ENCODE measurements at places on chromosomes 3 and 15. TPM values are rescaled to one million over a fixed set of nuclear protein-coding genes. Genes with fewer than 3 reads are reported as not detected.

- DNase-seq, result no peak
These were observed 15.4 kb downstream of the LRIG1 start for GRCh38 chr3:66485291-66485968.

- DNase-seq, result no peak
These were observed 1.3 kb downstream of the LRRC15 start for GRCh38 chr3:194367992-194368841.

SUSD5 gene
- total RNA-seq, result 2.1 TPM

GRCh38 chr15:58438111-58438510 lies 6.3 kb downstream of the LIPC start:
- DNase-seq, result no peak

BRPF1 gene
- 20.7 TPM for total RNA-seq

FGD5 gene
- 41.8 TPM for total RNA-seq

GRCh38 chr3:149655826-149656574 lies 1.8 kb downstream of the WWTR1 start:
- DNase-seq, result no peak

GRCh38 chr3:77500721-77501120 lies 460.8 kb downstream of the ROBO2 start:
- DNase-seq, result no peak

- no peak for DNase-seq
These were observed at the start of gene ADCY5 for GRCh38 chr3:123448536-123449101. Gene ADCY5 (minus strand): TSS chr3:123449090. CDS start chr3:123448545, 545 bp downstream.

DNA sequence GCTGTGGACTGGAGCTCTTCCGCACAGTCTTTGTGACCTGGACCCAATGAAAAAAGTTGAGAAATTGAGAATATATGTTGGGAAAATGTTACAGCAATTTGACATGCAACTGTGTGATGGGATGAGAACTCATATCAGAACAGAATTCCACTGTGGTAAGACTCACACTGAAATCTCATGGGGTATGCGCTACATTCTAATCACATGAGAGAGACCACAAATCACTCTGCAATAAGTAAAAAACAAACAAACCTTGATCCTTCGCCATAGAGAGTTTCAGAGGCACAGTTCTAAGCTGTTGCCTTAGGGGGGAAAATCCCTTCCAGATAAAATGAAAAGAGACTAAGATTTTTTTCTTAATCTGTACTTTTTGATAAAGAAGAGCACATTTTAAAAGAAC lies 37.3 kb downstream of the LMCD1 start:
- no peak for DNase-seq

PP2D1 gene
- not detected for total RNA-seq

SLC7A14 gene
- not detected for total RNA-seq

DNA sequence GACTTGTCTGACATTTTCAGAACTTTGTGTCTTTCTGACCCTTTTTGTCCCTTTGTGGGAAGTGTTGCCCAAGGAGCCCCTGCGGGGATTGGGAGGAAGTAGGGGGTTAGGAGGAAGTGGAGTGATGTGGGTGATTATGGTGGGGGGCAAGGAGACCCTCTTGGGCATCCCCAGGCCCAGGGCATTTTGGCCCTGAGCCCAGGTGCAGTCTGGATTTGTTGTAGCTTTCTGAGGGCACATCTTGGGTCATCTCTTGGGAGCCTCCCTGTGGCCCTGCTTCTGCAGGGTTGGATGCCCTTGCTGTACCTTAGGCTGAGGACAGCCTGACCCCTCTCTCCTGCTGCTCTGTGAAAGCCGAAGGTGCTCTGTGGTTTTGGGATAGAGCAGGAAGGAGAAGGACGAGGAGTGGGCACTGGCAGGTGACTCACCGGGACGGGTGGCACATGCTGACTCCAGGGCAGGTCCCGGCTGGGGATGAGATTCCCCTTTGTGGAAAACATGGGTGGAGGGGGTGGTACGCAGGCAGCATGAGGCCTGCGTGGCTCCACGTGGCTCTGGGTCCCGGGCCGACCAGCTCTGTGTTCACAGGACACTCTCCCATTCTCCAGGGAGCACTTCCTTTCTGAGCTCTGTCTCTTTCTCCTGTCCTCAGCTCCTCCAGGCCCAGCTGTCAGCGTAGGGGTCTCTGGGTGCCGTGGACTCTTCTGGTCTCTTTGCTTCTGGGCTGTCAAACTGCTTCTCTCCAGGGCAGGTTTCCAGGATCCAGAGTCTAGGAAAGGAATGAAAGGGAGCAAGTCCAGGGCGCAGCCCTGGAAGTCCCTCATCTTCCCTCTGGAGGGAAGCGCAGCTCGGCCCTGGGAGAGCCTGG lies 11.8 kb downstream of the CD276 start:
- no peak for DNase-seq

- no peak for DNase-seq
These were observed 90.5 kb upstream of the DGKG start for GRCh38 chr3:186452517-186452916.

ZBED2 gene
- not detected for total RNA-seq

RGMA gene
- 28.2 TPM for total RNA-seq

DNA sequence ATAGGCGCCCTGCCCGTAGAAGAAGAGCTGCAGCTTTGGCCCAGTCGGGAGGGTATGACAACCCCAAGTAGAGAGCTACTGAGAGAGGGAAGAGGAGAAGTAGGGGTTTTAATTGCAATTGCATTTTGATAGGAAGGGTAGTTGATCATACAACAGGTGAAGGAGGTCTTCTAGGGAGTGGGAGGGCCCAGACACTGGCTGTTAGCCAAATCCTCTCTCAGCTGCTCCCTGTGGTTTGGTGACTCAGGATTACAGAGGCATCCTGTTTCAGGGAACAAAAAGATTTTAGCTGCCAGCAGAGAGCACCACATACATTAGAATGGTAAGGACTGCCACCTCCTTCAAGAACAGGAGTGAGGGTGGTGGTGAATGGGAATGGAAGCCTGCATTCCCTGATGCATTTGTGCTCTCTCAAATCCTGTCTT lies 408.9 kb upstream of the THBS1 start:
- DNase-seq, result peak; percentile 24

DNA sequence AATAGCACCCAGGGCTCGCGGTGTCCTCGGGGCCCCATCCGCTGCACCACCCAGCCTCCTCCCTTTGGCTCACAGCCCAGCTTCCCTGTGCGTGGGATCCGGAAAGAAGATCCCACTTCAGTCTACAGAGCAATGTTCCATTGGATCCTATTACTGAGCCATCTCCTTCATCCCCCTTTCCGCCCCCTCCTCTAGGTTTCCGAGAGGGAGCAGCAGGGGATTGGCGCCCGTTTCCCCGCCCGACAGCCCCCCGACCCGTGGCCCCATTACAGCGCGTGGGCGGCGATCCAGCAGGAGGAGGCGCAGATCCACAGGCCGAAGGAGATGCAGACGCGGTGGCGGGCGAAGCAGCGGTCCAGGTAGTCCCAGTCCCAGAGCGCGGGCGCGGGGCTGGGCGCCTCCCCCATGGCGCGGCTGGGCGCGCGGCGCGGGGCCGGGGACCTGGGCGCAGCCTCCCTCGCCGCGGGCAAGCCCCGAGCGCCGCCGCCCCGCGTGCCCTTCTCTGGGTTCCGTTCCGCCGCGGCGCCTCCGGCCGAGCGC lies 340 bp downstream of the TMEM44 start:
- DNase-seq, result no peak

- DNase-seq, result no peak
These were observed 566.8 kb downstream of the NTRK3 start for GRCh38 chr15:87689716-87690115.

DNA sequence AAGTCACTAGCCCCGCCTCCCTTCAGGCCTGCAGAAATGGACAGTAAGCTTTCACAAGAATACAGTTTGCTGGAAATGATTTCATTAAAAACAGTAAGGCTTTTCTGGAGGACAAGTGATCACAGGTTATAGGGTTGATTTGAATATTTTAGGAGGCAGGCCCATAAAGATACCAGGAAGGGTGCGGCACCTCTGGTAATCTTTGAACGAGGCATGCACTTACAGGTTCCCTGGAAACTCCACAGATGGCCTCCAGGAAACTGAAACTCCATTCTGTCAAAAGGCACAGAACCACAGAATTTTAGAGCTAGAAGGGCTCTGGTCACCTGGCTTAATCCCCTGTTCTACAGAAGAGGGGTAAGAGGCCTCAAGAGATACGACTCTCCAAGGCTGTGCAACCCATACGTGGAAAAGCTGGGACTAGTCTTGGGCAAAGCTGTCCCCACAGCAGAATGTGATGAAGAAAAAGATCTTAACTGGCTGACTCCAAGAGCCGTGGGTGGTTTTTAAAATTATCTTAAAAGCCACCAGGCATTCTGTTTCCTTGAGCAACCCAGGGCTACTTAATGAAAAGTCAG lies 1.2 kb downstream of the STARD5 start:
- no peak for DNase-seq

DNA sequence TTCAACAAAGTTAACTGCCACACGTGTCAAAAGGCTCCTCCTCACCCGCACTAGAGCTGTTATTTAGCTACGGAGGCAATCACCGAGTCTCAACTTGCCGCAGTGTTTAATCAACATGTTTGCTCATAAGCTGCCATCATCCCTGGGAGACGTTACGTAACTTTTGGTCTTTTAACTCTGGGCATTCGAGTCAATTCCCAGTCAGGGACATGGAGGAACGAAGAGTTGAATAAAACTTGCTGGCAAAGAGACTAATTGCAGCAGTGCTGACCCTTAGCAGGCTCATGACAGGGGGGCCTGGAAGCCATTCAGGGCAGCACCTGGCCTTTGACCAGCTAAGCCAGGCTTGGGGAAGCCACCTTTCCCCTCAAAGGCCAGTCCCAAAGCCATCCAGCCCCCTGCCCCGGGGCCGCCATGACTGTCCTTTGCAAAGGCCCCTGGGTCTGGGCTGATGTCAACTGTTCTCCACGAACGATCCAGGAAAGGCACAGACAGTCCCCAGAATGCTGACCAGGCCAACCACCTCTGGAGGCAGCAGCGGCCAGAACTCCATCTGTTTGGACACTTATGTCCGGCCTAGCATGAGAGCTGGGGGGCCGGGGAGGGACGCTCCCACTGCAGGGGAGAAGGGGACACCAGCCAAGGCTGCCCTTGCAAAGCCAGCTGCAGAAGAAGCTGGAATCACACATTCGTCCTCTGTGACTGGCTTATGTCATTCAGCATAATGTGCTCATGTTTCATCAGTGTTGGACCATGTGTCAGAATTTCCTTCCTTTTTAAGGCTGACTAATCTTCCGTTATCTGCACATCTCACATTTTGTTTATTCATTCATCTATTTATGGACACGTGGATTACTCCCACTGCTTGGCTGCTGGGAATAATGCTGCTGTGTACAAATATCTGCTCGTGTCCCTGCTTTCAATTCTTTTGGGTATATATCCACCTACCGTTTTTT lies 43.7 kb downstream of the PCSK6 start:
- DNase-seq, result peak; percentile 44

GRCh38 chr15:51341366-51342226 lies at the start of gene GLDN:
Gene GLDN (plus strand): TSS chr15:51341655. CDS start chr15:51341685, 30 bp downstream.
- peak; percentile 20 for DNase-seq

- DNase-seq, result no peak
These were observed 95.2 kb downstream of the SPATA16 start for GRCh38 chr3:173045770-173046382.

GRCh38 chr15:33089878-33090757 lies 104.4 kb downstream of the FMN1 start:
- DNase-seq, result no peak

Data from tibial nerve (tissue), 4 donors.